ENCODE measurements at places on chromosomes 4 and X.

- DNase-seq = no peak
These were observed 37.9 kb upstream of the PAPSS1 start for GRCh38 chr4:107757864-107758476.

- DNase-seq = no peak
These were observed 13.0 kb downstream of the RGS12 start for GRCh38 chr4:3305610-3306371.

- DNase-seq = no peak
These were observed 46.6 kb upstream of the PGM2 start for GRCh38 chr4:37779896-37780295.

DNA sequence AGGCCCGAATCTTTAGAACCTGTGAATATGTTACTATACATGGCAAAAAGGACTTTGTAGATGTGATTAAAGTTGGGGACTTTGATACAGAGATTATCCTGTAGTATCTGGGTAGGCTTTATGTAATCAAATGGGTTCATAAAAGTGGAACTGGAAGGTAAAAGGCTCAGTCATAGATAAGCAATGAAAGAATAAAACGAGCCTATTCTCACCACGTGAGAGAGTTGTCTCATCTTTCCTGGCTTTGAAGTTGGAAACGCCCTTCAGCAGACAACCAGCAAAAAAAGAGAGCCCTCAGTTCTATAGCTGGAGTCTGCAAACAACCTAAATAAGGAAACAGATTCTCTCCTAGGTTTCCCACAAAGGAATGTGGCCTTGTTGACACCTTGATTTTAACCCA is 805.8 kb upstream of the DIAPH2 start:
- no peak for DNase-seq

DNA sequence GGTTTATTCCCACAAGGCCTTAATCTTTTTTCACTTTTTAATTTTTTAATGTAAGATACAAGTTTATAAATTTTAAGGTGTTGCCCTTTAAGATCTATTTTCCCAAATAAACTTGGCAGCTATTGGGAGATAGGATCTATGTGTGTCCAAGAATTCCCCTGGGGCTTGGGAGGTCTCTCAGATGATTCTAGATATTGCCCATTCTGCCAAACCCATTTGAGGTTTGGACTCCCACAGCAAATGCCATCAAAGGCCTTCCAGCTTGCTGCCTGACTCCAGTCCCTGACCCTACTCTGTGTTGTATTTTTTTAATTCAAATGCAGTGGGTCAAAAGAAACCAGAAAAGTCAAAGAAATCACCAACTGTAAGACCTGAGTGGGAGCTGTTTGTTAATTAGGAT is 120.0 kb upstream of the CHRDL1 start:
- no peak for DNase-seq

DNA sequence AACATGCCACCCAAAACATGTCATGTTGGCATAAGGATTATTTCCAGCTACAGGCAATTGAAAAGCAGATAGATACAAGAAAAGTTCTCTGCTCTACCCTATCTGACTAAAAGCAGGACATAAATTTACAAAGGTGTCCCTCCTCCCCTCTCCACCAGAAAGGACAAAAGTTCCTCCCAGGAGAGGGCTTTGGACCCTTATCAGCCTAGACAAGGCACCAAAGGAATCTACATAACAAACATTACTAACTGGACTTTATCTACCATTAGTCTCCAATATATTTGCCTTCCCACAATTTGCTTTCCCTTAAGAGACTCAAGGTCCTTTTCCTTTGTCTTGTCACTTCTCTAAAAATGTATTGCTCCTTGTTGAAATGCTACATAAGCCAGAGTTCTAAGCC is 55.6 kb downstream of the ADGRA3 start:
- no peak for DNase-seq

GRCh38 chr4:184420881-184421416 is 53.4 kb downstream of the IRF2 start:
- DNase-seq = no peak

DNA sequence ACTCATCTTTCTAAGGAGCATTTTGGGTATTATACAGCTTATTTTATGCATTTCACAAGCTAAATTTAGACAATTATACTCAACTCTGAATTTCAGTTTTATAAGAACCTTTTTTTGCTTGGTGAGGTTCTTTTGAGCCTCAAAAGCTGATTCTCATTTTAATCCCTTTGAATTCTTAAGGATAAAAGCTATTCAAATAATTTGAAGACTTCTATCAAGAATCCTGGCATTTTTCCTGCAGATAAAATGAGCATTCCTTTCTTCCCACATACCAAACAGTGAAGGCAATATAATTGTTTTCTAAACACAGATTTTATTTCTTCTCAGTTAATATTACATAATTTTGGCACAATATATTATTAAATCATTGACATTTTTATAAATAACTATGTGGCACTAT is 118.4 kb upstream of the GPM6A start:
- no peak for DNase-seq

- DNase-seq = no peak
These were observed 73.1 kb downstream of the RAPGEF2 start for GRCh38 chr4:159175989-159176375.

DNA sequence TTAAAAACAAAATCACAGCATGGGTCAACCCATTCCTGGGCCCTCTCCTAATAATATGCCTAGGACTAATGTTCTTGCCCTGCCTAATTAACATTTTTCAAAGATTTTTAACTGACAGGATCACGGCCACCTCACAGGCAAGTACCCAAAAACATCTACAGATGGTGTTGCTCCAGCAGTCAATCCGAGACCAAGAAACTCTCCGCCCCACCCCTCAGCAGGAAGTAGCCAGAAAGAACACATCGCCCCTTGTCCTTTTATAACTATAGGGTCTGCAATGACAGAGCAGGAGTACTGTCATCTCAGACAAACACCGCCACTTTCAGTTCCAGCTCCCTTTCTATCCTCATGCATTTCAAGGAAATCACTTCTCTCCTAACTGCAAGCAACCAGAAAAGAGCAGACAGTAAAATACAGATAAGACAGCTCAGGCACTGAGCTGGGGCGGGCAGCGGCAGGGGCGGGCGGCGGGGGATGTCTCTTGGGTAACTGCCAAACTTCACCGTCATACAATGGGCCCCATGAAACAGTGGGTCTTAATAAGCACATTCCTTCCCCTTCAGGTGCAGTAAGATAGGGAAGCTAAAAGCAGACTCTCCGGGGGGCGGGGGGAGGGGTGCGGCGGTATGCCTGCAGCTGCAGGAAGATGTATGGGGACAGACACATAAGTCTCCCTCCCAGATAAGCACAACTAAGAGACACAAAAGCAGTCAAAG is 67.4 kb downstream of the ZNF182 start:
- DNase-seq = no peak

DNA sequence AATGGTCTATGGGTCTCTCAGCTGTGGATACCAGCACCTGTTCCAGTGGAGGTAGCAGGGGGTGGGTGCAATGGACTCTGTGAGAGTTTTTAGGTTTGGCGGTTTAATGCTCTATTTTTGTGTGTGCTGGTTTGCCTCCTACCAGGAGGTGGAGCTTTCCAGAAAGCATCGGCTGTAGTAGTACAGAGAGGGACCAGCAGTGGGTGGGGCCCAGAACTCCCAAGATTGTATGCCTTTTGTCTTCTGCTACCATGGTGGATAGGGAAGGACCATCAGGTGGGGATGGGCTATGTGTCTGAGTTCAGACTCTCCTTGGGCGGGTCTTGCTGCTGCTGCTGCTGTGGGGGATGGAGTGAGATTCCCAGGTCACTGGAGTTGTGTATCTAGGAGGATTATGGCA is 557.2 kb upstream of the GRID2 start:
- DNase-seq = no peak

DNA sequence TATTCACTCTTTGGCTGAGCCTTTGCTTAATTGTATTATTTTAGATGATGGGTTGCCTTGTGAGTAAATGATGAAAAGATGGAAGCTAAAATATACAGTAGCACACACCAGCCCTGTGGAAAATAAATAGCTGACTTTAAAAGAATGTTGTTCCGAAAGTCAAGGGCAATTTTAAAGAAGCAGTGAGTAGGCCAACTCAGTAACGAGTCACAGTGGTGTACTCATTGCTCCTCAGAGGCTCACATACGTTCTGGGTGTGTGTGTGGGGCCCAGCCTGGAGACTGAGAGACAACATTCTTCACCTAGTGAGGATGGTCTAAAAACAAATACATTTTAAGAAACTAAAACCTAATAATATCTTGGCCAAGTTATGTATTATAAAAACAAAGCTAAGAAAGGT is 640.3 kb downstream of the TRIML1 start:
- DNase-seq = peak; percentile 29

GRCh38 chr4:97762115-97762512 is 381.2 kb downstream of the STPG2 start:
- no peak for DNase-seq

DNA sequence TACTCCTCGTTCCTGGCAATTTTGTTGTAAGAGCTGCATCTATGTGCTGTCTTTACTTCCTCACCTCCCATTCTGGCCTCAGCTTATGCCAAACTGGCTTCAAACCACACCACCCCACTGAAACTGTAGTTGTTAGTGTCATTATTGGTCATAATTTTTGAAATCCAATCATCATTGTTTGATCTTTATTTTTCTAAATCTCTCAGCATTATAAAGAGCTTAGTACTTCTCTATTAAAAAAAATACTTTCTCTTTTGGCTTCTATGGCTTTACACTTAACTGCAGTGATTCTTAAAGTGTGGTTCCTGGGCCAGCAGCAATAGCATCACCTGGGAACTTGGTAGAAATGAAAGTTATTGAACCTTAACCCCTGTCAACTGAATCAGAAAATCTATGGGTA is 83.5 kb upstream of the GRPR start:
- no peak for DNase-seq

DNA sequence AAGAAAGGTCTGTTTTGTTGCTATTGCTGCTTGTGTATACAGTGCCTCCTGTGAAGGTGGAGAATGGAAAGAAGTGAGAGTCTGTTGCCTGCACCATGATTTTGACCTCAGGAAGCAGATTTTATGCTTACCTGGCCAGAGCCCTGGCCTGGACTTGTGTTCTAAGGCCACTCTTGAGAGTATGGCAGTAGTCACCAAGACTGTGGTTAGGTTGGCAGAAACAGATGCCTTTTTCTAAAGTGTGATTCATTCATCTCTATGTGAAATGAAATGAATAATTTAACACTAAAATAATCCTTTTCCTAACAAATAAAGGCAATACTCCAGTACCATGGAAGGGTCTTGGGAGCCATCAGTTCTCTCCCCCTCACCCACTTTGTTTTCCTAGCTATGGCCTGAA is 161.8 kb downstream of the DCLK2 start:
- DNase-seq = no peak

DNA sequence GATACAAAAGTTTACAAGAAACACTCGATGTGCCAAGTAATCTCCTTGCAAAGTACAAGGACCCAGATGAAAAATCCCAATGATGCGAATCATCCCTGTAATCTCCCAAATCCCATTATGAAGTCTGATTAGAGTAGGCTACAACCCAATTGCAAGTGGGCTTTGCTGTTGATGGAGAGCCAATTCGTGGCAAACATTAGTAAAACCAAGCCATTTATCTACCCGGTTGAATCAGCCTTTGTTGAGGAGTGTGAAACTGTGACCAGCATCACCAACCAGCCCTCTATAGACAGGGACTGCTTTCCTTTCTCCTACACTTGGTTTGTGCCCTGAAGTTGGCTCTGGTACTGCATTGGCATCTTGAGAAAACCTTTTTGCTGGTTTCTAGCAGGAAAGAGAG is 1.2 kb upstream of the PRPS2 start:
- no peak for DNase-seq

- no peak for DNase-seq
These were observed 10.0 kb downstream of the KCNE5 start for GRCh38 chrX:109614951-109615350.

- no peak for DNase-seq
These were observed 85.9 kb upstream of the FAM47A start for GRCh38 chrX:34218063-34218462.

DNA sequence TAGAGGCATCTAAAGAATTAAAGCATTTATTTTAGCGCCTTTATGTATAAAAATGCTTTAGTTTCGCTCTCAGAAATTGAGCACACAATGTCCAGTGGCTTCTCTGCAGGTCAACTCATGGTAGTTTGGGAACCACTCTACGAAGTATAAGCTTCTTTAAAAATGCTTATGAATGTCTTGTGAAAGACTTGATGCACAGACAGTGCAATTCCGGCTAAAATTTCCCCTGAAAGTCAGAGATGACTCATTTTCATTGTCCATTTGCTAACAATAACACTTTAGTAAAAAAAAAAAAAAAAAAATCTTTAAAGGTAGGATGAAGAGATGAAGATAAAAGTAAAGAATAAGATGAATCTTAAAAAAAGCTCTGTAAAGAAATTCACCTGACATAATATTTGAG is 117.2 kb downstream of the PDHA2 start:
- no peak for DNase-seq

DNA sequence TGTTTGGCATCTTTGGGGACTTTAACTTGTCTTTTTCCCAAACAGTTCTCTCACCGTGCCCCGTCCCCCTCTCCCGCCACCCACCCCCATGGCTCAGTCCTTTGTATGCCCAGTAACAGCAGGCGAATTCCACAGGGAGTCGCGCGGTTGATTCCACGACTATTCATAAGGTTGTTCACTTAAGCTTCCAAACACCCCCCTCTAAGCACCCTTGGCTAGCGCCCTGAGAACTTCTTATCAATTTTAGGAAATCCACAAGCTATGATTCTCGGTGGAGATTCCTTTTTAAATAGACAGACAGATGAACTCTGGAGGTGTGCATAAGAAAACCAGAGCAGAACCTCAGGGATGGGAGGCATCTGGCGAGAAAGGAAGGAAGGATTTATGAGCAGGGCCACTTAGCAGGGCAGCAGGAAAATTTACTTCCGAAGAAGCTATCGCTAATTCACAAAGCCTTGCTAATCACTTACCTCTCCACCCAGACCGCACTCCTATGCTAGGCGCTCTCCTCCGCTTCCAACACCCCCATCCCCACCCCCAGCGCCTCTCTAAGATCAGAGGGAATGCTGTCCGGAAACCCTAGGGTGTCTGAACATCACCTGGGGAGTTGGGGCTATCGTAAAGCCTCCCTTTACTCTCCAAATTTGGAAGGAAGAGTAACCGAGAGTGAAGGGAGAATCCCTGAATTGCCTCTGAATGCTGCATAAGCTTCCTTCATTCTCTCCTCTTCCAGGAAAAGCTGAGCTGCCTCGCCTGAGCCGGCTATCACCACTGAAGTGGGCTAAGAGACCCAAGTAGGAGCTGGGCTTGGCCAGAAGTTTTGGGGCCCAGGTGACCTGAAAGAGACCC is 1.7 kb downstream of the UNC5C start:
- DNase-seq = no peak

GRCh38 chr4:106041294-106042002 is 146.2 kb downstream of the NPNT start:
- no peak for DNase-seq

- no peak for DNase-seq
These were observed 30.3 kb upstream of the MAP3K15 start for GRCh38 chrX:19545651-19546050.

- no peak for DNase-seq
These were observed 70.1 kb downstream of the INPP4B start for GRCh38 chr4:142776026-142776425.

GRCh38 chr4:18394656-18395055 is 373.1 kb upstream of the LCORL start:
- DNase-seq = no peak

GRCh38 chr4:58286335-58286734 is 1176.2 kb upstream of the IGFBP7 start:
- DNase-seq = no peak

Measured in stromal cell of bone marrow (primary cell).